Globus pallidus (tissue), 1 donor: ENCODE measurements at places on chromosomes 7 and 10.

DNA sequence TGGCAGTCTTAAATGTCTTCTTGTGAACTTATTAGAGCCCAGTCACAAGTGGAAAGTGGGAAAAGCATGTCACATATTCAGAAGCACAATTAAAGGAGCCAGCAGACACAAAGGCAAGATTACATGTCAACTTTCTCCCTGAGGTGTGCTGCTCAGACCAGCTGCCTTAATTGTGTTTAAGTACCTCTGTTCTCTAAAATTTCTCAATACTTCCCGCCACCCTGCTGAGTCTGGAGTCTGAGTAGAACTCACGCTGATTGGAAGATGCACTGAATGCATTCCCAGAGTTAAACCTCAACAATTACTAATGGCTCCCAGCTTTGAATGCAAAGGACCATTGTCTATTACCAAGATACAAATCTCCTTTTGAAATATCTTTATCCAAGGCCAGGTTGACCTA lies 166.4 kb upstream of the COBL start:
- no peak for DNase-seq

- no peak for DNase-seq
Measured at GRCh38 chr7:7521259-7521658, 14.4 kb downstream of the COL28A1 start.

GRCh38 chr10:132793871-132794849 lies 8.2 kb upstream of the NKX6-2 start:
- no peak for DNase-seq

- no peak for DNase-seq
Measured at GRCh38 chr7:136677471-136678365, 190.7 kb upstream of the CHRM2 start.

- no peak for DNase-seq
Measured at GRCh38 chr7:45125193-45125904, 13.9 kb upstream of the TBRG4 start.

GRCh38 chr10:18100669-18101068 lies 39.6 kb upstream of the CACNB2 start:
- no peak for DNase-seq

- no peak for DNase-seq
Measured at GRCh38 chr10:97796651-97797050, 24.9 kb upstream of the SFRP5 start.

- no peak for DNase-seq
Measured at GRCh38 chr7:140506788-140507464, 27.6 kb upstream of the MKRN1 start.

DNA sequence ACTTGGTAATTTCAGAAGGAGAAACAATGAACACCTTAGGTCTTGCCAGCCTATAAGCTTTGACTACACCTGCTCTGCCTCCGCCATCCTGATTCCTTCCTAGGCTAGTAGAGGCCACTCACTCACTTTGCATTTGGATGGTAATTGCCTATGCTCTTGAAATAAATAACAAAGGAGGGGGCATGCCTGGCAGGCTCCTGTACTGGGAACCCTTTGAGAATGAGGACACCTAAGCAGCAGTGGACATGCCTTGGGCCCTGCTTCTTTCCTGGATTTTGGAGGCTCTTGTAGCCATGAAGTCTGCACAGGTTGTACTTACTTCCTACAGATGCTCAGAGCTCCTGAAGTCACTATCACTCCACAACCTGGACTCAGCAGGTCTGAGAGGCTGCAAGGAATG lies 65.8 kb downstream of the BLNK start:
- DNase-seq: no peak

DNA sequence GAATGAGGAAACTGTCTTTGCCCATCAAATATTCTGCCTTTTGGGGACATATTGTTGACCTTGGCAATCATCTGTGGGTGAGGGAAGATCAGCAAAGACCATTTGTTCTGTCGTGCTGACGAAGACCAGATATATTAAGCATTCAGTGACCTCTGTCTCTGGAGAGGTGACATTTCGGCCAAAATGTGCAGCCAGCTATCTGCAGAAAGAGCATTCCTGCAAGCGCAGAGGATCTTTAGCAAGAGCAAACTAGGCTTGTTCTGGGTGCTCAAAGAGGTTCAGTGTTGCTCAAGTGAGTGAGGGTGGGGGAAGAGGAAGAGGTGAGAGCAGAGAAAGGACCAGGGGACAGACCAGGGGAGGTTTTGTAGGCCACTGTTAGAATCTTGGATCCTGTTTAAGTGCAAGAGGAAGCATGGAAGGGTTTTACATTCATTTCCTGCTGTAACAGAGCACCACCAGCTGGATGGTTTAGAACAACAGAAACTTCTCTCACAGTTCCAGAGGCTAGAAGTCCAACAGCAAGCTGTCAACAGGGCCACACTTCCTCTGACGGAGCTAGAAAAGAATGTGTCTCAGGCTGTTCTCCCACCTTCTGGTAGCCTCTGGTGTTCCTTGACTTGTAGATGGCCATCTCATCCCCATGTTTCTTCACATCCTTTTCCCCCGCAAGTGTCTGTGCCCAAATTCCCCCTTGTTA lies 11.2 kb downstream of the C10orf120 start:
- peak; percentile 42 for DNase-seq
